Activated CD4-positive, alpha-beta T cell treated with anti-CD3 and anti-CD28 coated beads for 36 hours (primary cell): ENCODE measurements at places on chromosomes 2 and 18. TPM values are rescaled to one million over a fixed set of nuclear protein-coding genes. Genes with fewer than 3 reads are reported as not detected.

Gene STAT4
- 48.8 TPM for total RNA-seq

Gene PRSS56
- total RNA-seq: not detected

Gene HJURP
- 111 TPM for total RNA-seq

Gene POU3F3
- total RNA-seq: not detected

Gene APLF
- total RNA-seq: 4.3 TPM

Gene MOCOS
- 0.11 TPM for total RNA-seq

Gene CDK15
- total RNA-seq: not detected

Gene CAPN13
- total RNA-seq: not detected

Gene ATRAID
- 83.4 TPM for total RNA-seq

Gene RUFY4
- 1.7 TPM for total RNA-seq

Gene NR4A2
- total RNA-seq: 19.1 TPM

Gene ST6GAL2
- total RNA-seq: not detected

Gene RAPGEF4
- 0.50 TPM for total RNA-seq

Gene TBR1
- not detected for total RNA-seq

Gene TRIM54
- 0.11 TPM for total RNA-seq

Gene ZC3H15
- 100 TPM for total RNA-seq

Gene MC4R
- total RNA-seq: not detected

Gene PEX13
- total RNA-seq: 19.9 TPM

Gene MTCL1
- total RNA-seq: 0.14 TPM

Gene ACMSD
- not detected for total RNA-seq

Gene FASTKD1
- total RNA-seq: 39.7 TPM

Gene TXNDC2
- not detected for total RNA-seq

Gene CCNT2
- 29.3 TPM for total RNA-seq

Gene IFIH1
- total RNA-seq: 36.8 TPM

Gene TMEM127
- total RNA-seq: 16.6 TPM

Gene TANK
- 59.7 TPM for total RNA-seq

Gene RAB12
- 12.8 TPM for total RNA-seq

Gene ASXL3
- not detected for total RNA-seq

Gene REG1B
- total RNA-seq: not detected

Gene AGXT
- not detected for total RNA-seq

Gene AOX1
- 0.65 TPM for total RNA-seq

Gene CYRIA
- 2.8 TPM for total RNA-seq

Gene HOXD11
- not detected for total RNA-seq

Gene GPR148
- not detected for total RNA-seq

Gene ZAP70
- total RNA-seq: 153 TPM

Gene ABCB11
- total RNA-seq: not detected

Gene LMAN1
- total RNA-seq: 121 TPM

Gene GDF7
- 0.02 TPM for total RNA-seq

Gene SERTAD2
- total RNA-seq: 14.9 TPM

Gene CFC1
- not detected for total RNA-seq

Gene CFAP221
- total RNA-seq: not detected
